ENCODE measurements at places on chromosomes 4 and X.
A peak's percentile ranks its signal among the peaks of the same experiment; 100 is the strongest.

DNA sequence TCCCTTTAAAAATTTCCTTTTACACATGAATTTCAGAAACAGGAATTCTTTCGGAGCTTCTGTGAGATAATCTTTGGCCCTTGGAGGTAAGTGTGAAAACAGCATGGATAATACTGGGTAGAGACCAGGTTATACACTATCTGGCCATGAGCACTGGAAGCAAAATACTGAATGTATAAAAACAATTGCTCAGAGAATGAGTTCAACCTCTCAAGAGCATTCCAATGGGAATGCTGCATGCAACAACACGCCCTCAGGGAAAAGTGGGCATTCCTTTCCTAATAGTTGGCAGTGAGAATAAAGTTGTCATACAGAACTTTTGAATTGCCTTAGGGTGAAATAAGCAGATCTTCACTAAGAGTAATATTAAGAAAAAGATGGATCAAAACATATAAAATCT, 574.8 kb upstream of the DIPK2B start:
- no peak for DNase-seq

GRCh38 chrX:45261005-45261404, 60.3 kb upstream of the DIPK2B start:
- DNase-seq: no peak

DNA sequence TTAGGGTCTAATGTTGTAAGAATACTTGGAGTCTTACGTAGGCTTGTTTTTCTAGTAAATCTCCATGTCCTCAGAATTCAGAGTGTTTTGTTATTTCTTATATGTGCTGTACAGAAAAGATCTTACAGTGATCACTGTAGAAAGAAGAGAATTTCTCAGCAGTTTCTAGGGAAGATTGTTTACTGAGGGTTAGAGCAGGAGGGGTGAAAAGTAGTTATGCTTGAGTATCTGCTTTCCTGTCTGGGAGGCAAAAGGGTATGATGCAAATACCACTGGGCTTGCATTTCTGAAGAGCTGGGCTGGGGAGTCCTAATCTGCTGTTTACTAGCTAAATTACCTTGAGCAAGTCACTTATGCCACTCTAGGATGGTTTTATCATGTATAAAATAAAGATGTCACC, 78.2 kb downstream of the BEND4 start:
- DNase-seq: no peak

- DNase-seq: no peak
Observed at GRCh38 chr4:40952217-40952616, 202.5 kb downstream of the NSUN7 start.

DNA sequence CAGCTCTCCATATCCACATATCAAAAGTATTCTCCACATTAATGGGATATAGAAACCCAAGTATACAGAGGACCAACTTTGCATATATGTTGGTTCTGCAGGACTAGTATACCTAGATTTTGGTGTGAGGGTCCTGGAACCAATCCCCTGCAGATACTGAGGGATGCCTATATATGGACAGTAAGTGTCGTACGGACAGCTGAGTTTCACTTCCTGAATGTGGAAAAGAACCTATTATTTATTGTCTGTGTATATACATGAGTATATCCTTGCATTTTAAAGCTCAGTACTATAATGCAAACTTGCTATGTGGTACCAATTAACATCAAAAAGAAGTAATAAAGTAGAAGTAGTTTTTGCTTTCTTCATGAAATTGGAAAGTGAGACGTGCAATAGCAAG, 101.9 kb downstream of the FBXW7 start:
- DNase-seq: no peak

- no peak for DNase-seq
Observed at GRCh38 chrX:7272346-7272745, 124.4 kb upstream of the PUDP start.

DNA sequence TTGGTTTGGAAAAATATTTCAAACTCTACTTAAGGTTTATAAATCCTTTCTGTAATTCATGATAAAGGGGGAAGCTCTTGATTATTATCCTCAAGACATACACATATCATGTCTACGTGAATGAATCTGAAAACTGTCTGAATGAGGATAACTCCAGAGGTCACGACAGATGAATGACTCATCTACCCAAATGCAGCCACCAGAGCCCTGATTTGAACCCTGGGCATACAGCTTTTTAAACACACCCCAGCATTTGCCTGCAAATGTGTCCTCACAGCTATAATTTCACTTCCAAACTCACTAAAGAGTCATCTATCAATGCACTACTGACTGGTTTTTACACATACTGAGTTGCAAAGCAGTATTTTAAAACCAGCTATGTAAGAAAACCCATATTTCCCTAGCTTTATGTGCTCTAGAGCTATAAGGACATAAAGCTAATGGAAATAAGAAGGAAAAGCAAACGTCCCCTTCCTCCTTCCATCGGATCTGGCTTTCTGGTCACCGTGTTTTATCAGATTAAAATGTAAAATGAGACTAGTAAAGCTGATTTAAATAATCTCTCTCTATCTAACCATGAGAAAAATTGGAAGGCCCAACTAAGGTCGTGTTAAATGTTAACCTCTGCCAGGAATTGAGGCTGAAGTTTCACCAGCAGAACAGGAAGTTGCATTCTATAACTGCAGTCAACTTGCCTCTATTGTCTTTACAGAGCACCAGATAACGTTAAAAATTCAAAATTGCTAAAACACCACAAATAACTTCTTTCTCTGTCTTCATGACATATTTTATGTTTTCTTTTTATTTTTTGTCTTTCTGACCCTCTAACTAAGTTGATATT, 63.1 kb upstream of the SPP1 start:
- DNase-seq: no peak

GRCh38 chr4:37138019-37138653, 106.4 kb upstream of the NWD2 start:
- no peak for DNase-seq

- no peak for DNase-seq
Observed at GRCh38 chr4:13240066-13240465, 244.1 kb downstream of the RAB28 start.

DNA sequence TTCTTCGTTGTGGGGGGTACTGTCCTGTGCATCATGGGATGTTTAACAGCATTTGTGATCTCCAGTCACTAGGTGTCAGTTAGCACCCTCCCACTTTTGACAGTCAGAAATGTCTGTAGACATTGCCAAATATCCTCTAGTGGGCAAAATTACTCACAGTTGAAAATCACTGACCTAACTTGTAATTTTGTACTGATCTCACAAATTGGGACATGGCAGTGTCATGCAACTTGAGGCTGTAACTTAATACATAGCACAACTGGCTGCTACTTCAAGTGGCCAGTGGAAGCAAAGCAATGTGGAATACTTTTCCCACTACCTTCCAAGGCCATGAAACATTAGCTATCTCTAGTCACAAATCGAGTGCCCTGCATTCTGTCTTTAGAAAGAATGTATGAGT, 23.2 kb upstream of the TSPAN7 start:
- no peak for DNase-seq

GRCh38 chr4:120517966-120518365, 404.6 kb downstream of the PRDM5 start:
- no peak for DNase-seq

GRCh38 chr4:139299536-139299935, 1.8 kb upstream of the NAA15 start:
- DNase-seq: no peak

- DNase-seq: no peak
Observed at GRCh38 chr4:732911-733630, 27.4 kb downstream of the PCGF3 start.

- DNase-seq: no peak
Observed at GRCh38 chrX:151852294-151852693, 60.4 kb upstream of the MAGEA4 start.

GRCh38 chr4:35926788-35927187, 317.5 kb downstream of the ARAP2 start:
- no peak for DNase-seq

DNA sequence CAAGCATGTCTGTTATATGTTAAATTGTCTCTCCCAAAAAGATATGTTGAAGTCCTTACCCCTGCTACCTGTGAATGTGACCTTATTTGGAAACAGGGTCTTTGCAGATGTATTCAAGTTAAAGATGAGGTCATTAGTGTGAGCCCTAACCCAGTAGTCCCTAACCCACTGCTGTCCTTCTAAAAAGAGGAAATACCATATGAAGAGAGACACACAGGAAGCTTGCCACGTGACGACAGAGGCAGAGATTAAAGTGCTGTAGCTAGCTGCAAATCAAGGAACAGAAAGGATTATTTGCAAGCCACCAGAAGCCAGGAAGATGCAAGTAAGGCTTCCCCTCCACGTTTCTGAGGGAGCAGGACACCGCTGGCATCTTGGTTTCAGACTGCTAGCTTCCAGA, 150.1 kb downstream of the HNRNPD start:
- peak; percentile 15 for DNase-seq

GRCh38 chr4:166662266-166662843, 571.9 kb downstream of the SPOCK3 start:
- DNase-seq: no peak

- no peak for DNase-seq
Observed at GRCh38 chrX:50115973-50116372, 84.8 kb downstream of the AKAP4 start.

DNA sequence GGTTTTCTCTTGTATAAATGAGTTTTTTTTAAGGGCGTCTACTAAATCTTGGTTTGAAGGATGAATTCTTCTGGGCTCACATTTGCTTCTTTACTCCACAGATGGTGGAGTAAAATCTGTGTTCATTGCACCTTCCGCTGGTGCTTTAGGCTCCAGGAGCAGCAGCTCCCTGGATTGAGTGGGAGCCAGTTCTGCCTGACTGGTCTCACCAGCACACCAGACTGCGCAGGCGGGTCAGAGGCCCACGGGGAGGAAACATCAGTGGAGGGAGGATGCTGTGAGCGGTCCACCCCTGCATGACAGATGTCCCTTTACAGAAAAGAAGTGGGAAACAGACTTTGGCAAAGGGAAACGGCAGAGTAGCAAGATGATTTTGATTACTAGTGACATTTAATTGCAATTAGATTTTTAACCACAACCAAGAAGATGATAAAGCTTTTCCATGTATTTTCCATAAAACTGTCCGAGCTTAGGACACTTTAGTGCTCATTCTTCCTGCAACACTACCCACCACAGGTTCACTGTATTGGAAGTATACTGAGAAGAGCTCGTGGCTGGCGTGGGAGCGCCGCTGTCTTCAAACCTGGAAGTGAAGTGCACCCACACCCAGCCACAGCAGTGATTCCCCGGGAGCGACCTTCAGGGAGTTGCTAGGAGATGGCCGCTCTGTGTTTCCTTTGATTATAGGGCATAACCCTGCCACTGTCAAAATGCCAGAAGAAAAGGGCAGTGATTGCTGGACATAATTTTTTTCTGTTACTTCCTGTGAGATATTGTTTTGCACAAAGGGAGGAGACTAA, 95.2 kb downstream of the SORBS2 start:
- no peak for DNase-seq

DNA sequence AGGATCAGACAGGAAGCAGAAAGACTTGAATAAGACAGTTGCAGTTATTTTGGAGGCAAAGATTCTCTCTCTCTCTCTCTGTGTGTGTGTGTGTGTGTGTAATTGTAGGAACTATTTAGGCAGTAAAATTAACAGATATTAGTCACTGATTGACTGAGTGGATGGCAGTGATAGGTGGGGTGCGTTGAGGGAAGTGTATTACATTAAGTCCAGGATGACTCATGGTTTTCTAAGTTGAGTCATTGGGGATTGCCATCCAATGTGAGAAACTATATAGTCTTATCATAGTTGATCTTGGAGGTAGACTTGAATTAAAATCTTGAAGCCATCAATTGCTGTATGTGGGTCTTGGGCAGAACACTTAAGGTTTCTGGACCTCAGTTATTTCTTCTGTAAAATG, 75.4 kb downstream of the AR start:
- no peak for DNase-seq

DNA sequence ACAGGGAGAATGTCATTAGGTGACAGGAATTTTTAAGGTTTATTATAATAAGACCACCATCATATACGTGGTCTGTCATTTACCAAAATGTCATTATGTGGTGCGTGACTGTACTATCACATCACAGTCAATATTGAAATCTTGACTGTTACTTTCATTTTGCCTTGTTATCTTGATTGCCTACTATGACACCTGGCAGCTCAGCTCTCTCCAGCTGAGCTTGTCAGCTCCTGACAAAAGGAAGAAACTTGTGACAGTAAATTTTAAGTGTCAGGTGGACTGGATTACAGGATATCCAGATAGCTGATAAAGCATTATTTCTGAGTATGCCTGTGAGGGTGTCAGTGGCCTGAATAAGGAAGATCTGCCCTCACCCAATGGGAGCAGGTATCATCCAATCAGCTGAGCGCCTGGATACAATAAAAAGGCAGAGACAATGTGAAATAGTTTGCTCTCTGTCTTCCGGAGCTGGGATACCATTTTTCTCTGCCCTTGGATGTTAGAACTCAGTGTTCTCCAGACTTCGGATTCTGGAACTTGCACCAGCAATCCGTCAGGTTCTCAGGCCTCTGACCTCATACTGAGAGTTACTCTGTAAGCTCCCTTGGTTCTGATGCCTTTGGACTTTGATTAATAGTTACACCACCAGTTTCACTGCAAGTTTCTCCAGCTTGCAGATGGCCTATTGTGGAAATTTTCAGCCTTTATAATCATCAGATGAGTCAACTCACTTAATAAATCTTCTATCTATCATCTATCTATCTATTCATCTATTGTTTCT, 1454.7 kb upstream of the IGFBP7 start:
- no peak for DNase-seq

DNA sequence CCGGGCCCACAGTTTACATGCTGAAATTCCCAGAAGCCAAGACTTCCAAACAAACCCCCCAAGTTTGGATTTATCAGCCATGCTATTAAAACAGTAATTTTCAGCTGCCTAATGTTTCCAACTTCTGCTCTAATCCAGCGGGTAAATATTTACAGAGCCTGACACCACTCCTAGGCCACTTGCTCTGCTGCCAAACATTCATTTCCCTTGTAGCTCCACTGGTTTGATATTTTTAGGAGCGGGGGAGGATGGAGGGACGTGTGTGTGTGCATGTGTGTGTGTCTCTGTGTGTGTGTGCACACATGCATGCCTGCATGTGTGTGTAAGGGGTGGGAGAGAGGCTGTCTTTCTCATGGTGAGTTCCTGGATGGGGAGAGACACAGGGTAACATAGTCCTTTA, 115.7 kb upstream of the PJA1 start:
- DNase-seq: no peak

DNA sequence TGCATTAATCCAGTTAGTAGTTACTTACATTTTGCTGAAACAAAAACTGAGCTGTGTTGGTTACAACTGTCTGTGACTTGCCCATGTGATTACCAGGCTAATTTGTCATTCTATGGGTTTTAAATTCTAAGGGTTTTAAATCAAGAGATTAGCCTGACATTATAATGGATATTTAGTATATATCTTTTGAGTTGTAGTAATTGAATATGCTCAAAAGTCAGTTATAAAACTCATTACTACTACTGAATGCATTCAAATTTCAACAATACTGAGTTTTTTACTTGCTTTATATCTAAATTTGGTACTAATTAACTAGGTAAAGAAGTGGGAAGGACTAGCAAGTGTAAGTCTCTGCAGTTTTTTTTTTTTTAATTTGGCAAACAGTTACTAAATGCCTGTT, 14.7 kb downstream of the LARP7 start:
- no peak for DNase-seq

GRCh38 chrX:111090458-111090857, 5.5 kb upstream of the PAK3 start:
- DNase-seq: no peak

Data from stimulated activated naive CD4-positive, alpha-beta T cell (primary cell).